ENCODE measurements at places on chromosomes 2 and 18.

DNA sequence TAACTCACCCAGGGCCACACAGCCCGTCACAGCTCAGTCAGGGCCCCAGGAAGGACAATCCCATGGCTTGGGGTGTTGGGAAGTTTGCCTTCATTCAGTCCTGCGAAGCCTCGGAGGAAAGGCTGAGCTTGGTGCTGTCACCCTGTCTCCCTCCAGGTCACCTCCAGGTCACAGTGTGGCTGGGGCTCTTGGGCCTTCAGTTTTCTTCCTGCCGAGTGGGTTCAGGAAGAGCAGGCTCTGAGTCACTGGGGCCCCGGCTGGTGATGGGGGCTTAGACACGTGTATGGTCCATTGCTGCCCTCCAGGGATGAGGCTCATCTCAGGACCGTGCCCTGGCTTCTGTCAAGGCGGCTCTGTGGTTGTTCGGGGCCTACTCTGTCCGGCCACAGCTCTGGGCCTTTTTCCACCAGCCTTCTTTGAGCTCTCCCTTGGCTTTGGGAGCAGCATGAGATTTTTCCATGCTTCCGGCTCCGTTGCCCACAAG lies 118.6 kb downstream of the INHBB start:
- DNase-seq = no peak

DNA sequence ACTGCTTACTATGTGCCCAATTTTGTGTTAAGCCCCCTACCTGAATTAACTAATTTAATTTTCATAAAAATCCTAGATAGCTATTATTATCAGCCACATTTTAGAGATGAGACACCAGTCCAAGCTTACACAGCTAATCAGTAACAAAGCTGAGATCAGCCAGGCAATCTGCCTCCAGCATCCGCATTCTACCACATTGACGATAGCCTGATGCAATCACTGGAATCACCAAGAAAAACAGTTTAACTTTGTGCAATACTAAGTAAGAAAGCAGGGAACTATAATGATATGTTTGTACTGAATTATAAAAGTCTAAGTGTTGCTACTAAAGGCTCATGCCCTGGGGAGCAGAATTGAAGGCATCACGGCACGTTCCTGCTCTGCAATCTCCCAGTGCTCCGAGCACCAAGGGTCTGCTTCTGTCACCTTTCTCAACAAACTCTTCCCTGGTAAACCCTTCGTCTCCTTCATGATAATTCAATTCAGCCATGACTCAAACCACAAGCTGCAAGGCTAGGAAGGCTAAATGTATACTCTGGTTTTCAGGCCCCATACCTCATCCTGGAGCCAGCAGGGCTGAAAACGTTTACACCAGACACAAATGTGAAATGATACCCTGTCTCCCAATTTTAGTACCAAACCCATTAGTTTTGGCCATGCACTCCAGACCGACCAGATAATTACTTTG lies 19.4 kb downstream of the KANSL3 start:
- DNase-seq = no peak

- DNase-seq = no peak
Observed at GRCh38 chr18:48859311-48860268, 91.2 kb downstream of the SMAD7 start.

DNA sequence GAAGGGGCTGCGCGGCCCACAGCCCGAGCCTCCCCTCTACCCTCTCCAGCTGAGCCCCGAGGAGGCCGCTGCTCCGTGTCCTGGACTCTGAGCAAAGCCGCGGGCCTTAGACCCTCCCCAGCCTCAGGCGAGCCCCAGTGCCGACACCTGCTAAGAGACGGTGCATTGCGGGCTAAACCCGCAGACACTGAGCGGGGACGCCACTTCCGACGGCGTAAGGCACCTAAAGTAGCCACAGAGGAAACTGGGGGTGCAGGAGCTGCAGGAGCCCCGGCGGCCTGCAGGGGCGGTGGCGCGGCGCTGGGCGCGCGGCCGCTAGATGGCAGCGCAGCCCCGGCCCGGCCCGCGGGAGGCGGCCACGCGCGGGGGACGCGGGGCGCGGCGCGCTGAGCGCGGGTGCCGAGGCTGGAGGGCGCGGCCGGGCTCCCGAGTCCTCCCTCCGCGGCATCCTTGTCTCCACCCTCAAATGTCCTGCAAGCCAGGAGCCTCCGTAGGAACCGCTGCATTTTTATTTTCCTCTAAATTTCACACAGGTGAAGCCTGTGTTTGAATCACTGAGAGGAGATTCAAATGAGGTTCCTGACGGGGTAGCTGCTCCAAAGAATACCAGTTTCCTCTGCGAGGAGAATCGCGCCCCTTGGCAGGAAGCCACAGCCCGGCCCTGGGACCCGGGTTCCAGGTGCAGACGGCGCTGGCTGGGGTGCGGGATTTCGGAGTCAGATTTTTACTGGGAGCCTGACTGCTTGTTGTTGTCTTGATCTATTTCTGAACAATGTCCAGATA lies 650.5 kb downstream of the GALR1 start:
- DNase-seq = peak; percentile 25

DNA sequence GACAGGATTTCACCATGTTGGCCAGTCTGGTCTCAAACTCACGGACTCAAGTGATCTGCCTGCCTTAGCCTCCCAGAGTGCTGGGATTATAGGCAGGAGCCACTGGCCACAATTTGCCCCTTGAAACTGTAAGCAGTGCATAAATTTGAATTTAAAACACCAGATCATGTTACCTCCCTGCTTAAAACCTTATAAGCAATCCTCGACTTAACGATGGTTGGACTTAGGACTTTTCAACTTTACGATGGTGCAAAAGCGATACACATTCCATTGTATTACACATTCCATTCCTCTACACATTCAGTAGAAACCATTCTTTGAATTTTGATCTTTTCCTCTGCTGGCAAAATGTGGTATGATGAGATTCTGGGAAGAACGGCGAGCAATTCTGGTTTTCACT lies 23.2 kb upstream of the EFR3B start:
- DNase-seq = no peak

GRCh38 chr2:23019476-23019875 lies 365.5 kb upstream of the KLHL29 start:
- no peak for DNase-seq

- no peak for DNase-seq
Observed at GRCh38 chr2:203670939-203671338, 35.5 kb upstream of the CD28 start.

Data from T follicular helper cell (primary cell).